ENCODE measurements at places on chromosomes 2 and 18.

DNA sequence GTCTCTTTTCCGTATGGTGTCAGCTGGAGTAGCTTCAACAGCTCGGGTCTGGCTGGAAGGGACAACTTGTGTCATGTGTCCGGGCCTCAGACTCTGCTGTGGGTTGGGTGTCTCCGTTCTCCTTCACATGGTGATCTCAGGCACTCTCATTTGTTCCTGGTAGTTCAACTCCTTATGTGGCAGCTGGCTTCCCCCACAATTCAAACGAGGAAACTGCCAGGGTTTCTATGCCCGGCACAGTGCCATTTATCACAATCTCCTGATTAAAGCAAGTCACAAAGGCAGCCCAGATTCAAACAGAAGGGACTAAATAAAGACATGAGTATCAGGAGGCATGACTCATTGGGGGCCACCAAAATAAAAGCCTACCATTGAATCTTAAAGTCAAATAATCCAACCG is 22.7 kb downstream of the MRO start:
- DNase-seq: no peak

- no peak for DNase-seq
These were observed 174.9 kb downstream of the NR4A2 start for GRCh38 chr2:156157670-156158069.

GRCh38 chr2:217440000-217440399 is 562.8 kb downstream of the TNS1 start:
- DNase-seq: no peak

- DNase-seq: no peak
These were observed 434.5 kb upstream of the RAB12 start for GRCh38 chr18:8174771-8175170.

- DNase-seq: no peak
These were observed 147.1 kb downstream of the THADA start for GRCh38 chr2:43448822-43449110.

GRCh38 chr2:239588451-239589269 is 187.8 kb upstream of the HDAC4 start:
- DNase-seq: no peak

GRCh38 chr2:29726976-29727375 is 194.4 kb downstream of the ALK start:
- no peak for DNase-seq

DNA sequence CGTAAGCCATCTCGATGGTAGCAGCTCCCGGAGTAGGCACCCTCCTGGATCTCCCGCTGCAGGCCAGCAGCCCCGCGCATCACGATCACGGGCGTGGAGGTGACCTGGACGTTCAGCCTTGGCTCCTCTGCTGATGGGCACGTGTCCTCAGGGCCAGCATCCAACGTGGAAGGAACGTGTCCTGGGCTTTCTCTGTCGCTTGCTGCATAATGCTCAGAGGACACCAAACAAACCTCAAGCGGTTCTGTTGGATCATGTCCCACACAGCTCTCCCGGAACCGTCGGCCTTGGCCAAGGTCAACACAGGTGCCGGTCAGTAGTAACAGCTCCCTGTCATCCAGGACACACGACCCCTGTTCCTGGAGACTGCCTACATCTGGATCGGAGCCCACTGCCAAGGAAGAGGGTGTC is 23.1 kb downstream of the PASK start:
- no peak for DNase-seq

DNA sequence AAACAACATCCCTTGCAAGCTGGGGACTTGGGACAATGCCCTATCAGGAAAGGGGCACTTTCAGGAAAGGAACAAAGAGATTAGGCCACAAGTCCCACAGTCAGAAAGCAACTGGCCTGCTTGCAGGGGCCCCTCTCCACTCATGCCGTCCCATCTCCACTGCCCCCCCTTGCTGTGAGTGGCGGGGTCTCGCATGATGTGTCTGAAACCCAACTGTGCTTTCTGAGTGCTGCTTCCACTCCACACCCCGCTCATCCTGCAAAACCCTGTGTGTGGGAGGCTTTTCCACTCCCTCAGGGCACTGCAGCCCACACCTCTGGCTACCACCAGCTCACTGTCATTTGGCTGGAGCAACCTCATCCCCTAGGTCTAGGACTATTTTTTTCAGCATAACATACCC is 7.9 kb downstream of the HS6ST1 start:
- DNase-seq: no peak

- DNase-seq: no peak
These were observed 97.9 kb upstream of the KLHL29 start for GRCh38 chr2:23286758-23287704.

DNA sequence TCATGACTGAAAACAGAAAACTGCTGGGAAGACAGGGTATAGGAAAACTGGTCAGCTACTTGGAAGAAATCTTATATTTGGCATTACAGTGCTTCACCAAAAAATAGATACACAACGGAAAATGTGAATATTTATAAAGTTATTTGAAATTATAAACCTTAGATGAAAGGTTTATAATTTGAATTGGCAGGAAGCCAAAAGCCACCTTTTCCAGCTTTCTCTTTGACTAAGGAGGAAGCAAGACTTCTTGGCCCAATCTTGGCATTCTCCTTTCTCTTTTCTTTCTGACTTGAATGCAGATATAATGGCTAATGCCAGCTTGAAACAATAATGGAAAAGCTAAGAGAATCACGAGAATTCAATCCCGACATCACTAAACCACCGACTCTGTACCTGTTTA is 196.5 kb upstream of the PIK3C3 start:
- DNase-seq: no peak

- DNase-seq: no peak
These were observed 78.2 kb upstream of the ITGB6 start for GRCh38 chr2:160278101-160278878.

DNA sequence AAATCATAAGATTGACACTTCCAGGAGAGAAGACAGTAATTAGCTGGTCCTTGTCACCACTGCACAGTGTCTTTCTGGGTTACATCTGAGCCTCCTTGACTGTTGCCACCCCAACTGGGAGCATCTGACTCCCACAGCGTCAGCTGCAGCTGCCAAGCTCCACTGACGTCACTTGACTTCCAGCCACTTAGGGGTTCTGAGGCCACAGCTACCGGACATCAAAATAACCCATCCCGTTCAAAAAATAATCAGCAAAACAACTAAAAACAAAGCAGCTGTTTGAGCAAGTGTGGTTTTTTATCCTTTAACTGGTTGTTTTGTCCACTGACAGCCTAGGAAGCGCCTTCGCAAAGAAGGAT is 206.5 kb upstream of the AGAP1 start:
- DNase-seq: no peak

GRCh38 chr2:236657215-236657614 is 87.6 kb downstream of the ACKR3 start:
- DNase-seq: no peak

Data from NCI-H1105 treated with DMSO at 0.1 percent for 48 hours (cell line).